HFFc6 (cell line): ENCODE measurements at places on chromosomes 12 and 14. TPM values are rescaled to one million over a fixed set of nuclear protein-coding genes. Genes with fewer than 3 reads are reported as not detected.
A peak's percentile ranks its signal among the peaks of the same experiment; 100 is the strongest.

DNA sequence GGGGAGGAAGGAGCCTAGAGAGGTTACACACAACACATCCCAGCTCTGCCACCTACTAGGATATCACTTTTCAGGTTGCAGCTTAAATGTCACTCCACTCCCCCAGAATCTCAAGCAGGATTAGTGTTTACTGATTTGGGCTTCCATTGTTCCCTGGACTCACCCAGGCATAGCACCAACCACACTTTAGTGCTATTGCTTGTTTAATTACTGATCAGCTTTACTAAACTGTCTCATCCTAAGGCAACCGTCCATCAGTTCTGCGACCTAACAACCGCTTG lies 6.1 kb upstream of the KRT18 start:
- H3K4me3 ChIP-seq: no peak overlapping the region
- H3K4me1 ChIP-seq: peaks cover 63% of the 10 kb centered on the region
- no peak for DNase-seq
- no peak overlapping the region for H3K27ac ChIP-seq
- H3K27me3 ChIP-seq: peaks cover 3% of the 10 kb centered on the region

- DNase-seq: peak; percentile 27
- H3K27ac ChIP-seq: peak overlapping the region; percentile 98
- H3K36me3 ChIP-seq: peaks cover 39% of the 10 kb centered on the region
- H3K4me3 ChIP-seq: peak overlapping the region; percentile 93
- peaks cover 11% of the 10 kb centered on the region for H3K27me3 ChIP-seq
These were observed 447 bp downstream of the CD63 start for GRCh38 chr12:55728186-55728938.

DNA sequence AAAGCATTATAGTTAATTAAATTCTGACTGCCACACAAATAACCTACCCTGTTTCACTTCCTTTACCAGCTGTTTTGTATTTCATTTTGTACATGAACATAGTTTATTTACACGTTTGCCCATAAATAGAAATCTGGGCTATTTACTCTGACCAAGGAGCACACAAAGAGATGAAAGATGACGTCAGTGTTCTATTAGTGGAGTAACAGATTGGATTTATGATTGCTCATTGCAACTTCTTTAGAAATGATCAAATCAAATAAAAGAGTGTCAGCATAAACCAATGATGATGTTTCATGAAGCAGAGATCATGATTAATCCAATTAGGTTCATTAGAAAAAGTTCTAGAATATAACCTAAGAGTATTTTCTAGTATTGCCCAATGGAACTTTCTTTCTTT lies 12.0 kb upstream of the RTL1 start:
- H3K36me3 ChIP-seq: peaks cover 22% of the 10 kb centered on the region
- H3K27ac ChIP-seq: 0 out of 2 replicates have a peak overlapping the region, but pooled peaks have one; percentile 10
- DNase-seq: no peak
- H3K4me3 ChIP-seq: peak overlapping the region; percentile 11; the same call in 1 of the 2 replicates
- peaks cover 46% of the 10 kb centered on the region for H3K4me1 ChIP-seq

PTPN21 gene
- 21.4 to 24.6 TPM (median 24.2 TPM) in 3 replicates for total RNA-seq

- H3K27ac ChIP-seq: no peak overlapping the region
- no peaks in the 10 kb centered on the region for H3K36me3 ChIP-seq
- H3K27me3 ChIP-seq: peaks cover 20% of the 10 kb centered on the region
- no peak overlapping the region for H3K4me3 ChIP-seq
These were observed 128.4 kb downstream of the RPAP3 start for GRCh38 chr12:47577206-47577989.

NUAK1 gene
- 14.0 to 39.9 TPM (median 29.3 TPM) in 3 replicates for total RNA-seq

DNA sequence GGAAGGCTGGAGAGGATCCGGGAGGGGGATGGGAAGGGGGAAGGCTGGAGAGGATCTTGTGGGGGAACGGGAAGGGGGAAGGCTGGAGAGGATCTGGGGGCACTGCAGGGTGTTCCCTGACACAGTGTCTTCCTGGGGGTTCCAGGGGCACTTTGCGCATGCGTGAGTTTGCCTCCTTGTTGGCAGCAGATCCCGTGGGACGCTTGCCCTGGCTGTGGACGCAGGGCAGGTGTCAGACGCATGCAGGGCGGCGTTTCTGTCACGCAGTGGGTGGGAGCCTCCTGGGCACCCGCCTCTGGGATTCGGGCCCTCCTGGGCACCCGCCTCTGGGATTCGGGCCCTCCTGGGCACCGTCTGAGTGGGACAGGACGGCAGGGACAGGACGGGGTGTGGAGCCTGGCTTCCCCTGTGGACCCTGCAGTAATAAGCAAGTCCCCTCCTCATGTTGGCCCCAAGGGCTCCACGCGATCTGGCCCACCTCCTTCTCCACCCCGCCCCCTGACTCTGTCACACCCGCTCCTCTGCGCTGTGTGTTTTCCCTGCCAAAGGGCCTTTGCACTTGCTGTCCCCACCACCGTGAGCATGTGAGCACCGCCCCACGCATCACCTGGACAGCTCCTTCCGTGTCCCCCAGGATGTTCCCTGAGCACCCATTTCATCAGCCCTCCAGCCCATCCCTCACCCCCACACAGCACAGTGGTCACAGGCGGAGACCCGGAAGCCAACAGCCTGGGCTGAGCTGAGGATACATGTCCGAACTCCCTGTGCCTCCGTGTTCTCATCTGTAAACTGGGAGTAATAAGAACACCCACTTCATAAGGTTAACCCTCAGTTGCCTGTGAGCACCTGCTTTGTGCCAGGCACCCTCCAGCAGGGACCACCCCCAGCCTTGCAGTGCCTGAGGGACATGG lies 4.4 kb downstream of the MMP17 start:
- H3K27me3 ChIP-seq: peaks cover 2% of the 10 kb centered on the region
- H3K4me3 ChIP-seq: peak overlapping the region; percentile 77
- H3K36me3 ChIP-seq: no peaks in the 10 kb centered on the region
- H3K4me1 ChIP-seq: peaks cover 16% of the 10 kb centered on the region

- H3K4me3 ChIP-seq: no peak overlapping the region
- H3K27me3 ChIP-seq: no peaks in the 10 kb centered on the region
- peaks cover 7% of the 10 kb centered on the region; the same call in 1 of the 2 replicates for H3K4me1 ChIP-seq
- H3K36me3 ChIP-seq: no peaks in the 10 kb centered on the region
- no peak overlapping the region for H3K27ac ChIP-seq
These were observed 3.4 kb upstream of the MYRFL start for GRCh38 chr12:69821456-69822159.

DNA sequence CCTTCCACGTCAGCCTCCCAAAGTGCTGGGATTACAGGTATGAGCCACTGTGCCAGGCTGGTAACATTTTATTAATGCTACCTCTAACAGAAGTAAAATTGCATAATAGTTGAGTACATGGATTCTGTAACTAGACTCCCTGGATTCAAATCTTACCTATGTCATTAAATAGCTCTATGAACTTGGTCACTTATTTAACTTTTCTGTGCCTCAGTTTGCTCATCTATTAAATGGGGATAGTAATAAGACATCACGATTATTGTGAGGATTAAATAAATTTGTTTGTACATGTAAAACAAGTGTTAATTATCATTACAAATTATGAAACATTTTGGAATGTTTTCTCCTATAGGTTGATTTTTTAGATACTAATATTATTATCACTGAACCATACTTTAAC lies 6.7 kb downstream of the ACTR6 start:
- DNase-seq: no peak
- no peak overlapping the region for H3K27ac ChIP-seq
- H3K36me3 ChIP-seq: no peaks in the 10 kb centered on the region; the same call in 1 of the 2 replicates

CPSF6 gene
- 51.3 to 57.5 TPM (median 56.4 TPM) in 3 replicates for total RNA-seq

DNA sequence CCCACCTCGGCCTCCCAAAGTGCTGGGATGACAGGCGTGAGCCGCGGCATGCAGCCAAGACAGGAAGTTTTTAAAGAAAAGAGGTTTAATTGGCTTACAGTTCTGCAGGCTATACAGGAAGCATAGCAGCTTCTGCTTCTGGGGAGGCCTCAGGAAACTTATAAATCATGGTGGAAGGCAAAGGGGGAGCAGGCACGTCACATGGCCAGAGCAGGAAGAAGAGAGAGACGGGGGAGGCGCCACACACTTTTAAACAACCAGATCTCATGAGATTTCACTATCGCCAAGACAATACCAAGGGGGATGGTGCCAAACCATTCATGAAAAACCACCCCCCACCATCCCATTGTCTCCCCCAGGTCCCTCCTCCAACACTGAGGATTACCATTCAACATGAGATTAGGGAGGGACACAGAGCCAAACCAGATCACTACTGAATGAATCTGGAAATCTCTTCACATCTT lies 14.1 kb downstream of the CCDC63 start:
- no peaks in the 10 kb centered on the region for H3K36me3 ChIP-seq
- no peaks in the 10 kb centered on the region for H3K4me1 ChIP-seq
- no peak overlapping the region for H3K4me3 ChIP-seq
- DNase-seq: no peak

DNA sequence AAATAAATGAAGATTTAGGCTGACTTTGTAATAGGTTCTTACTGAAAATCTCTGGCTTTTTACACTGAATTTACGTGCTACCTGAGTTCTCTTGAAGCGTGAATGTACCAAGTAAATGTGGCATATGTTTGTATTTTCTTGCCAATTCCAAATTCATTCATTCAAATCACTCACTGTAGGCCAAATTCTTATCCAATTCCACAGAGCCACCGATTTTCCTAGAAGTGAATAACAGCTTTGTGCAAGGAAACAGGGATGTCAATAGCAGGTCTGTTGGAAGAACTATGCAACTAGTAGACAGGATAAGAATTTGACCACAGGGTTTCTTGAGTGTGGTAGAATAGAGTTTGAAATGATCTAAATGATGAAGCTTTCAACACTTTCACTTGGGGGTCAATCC lies 86.8 kb downstream of the SOX5 start:
- no peak overlapping the region for H3K27ac ChIP-seq
- H3K36me3 ChIP-seq: no peaks in the 10 kb centered on the region
- H3K27me3 ChIP-seq: no peaks in the 10 kb centered on the region
- no peak overlapping the region for H3K4me3 ChIP-seq
- H3K4me1 ChIP-seq: no peaks in the 10 kb centered on the region

MYO1A gene
- total RNA-seq: not detected in 3 replicates

GRCh38 chr12:113914806-113915205 lies 51.3 kb downstream of the RBM19 start:
- H3K4me1 ChIP-seq: no peaks in the 10 kb centered on the region
- no peak for DNase-seq
- peaks cover 6% of the 10 kb centered on the region for H3K27me3 ChIP-seq

DNA sequence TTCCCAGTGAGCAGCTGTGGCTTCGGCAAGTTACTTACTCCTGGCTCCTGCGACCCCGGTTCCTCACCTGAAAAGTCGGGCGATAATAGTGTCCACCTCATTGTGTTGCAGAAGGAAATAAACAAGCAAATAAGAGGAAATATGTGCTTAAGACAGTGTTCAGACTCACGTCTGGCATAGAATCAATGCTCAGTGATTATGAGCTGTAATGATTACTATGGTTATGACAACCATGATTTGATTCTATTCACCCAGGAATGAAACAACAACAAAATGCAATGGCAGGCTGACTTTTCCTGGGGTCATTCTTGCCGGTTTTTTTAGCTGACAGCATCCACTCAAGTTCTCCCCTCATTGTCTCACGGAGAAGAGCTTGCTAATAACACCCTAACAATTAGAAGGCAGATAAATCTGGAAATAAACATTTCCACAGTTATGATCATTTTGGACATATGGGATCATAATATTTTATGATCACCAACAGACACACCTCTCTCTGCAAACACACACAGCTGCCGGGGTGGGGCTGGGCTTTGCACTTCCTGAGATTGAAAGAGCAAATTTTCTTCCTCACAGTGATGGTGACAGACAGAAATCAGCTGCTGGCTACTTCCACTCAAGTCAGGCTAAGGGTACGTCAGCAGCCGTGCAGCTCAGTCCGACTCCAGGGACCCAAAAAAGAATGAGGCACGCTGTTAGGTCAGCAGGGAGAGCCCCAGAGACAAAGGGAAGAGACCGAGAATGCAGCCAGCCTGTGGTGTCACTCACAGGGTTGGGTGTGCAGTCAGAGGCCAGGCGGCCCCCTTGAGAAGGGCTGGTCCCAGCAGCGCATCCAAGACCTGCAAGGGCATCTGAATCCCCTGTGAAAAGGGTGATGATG lies 158.0 kb downstream of the RIMBP2 start:
- no peak for DNase-seq
- H3K27ac ChIP-seq: no peak overlapping the region
- no peak overlapping the region for H3K4me3 ChIP-seq

DNA sequence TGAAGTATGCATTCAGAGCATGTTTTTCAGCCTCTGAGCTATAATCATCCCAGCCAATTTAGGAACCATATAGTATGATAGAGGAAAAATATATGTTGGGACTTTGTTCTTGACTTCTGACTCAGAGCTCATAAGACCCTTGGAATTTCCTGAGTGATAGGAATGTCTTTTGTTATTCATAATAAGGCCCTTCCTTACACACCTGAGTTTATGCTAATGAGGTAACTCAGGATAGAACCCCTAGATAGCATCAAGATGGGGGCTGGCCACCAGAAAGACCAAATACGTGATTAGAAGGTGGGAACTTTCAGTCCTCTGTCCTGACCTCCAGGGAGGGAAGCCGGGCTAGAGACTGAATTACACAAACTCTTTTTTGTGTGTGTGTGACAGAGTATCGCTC lies 32.4 kb upstream of the PLEK2 start:
- peaks cover 25% of the 10 kb centered on the region for H3K4me1 ChIP-seq
- no peak for DNase-seq

DNA sequence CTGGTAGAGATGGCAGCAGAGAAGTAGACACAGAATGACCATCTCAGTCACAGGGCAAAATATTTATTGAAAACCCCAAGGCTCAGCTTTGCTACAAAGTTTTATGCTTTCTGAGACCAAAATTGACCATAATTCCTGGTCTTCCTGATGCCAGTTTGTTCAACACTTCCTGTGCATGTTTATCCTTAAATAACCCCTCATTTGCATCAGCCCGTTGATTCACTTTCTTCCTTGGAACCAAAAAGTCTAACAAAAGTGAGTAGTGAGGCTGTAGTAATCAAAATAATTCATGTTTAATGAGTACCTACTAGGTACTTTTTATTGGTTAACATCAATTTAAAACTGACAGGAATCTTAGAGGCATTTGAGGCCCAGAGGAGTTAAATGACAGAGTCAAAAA lies 51.7 kb downstream of the TRHDE start:
- no peak overlapping the region; the same call in 1 of the 2 replicates for H3K4me3 ChIP-seq
- H3K27ac ChIP-seq: peak overlapping the region; percentile 70
- H3K4me1 ChIP-seq: peaks cover 90% of the 10 kb centered on the region
- peak; percentile 38 for DNase-seq

DNA sequence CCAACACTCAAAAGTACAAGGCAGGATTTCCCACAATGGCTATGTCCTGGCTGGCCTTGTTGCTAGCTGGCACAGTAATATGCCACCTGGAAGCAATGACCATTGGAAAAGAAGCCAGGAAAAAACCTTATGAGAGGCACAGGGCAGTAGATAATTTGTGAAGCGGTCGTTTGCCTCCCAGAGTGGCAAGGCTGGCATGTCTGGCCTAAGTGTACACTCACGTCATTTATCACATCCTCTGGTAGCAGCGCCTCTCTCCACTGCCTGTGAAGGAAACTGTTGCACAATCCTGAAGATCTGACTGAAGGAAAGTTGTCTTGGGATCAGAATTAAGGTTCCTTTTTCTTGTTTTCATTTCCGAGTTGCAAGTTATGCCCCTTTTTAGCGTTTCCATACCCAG lies 408.5 kb downstream of the ZFP36L1 start:
- H3K27ac ChIP-seq: no peak overlapping the region
- H3K36me3 ChIP-seq: no peaks in the 10 kb centered on the region
- no peak overlapping the region for H3K4me3 ChIP-seq
- no peak for DNase-seq
